ENCODE measurements at places on chromosomes 5 and 9.

DNA sequence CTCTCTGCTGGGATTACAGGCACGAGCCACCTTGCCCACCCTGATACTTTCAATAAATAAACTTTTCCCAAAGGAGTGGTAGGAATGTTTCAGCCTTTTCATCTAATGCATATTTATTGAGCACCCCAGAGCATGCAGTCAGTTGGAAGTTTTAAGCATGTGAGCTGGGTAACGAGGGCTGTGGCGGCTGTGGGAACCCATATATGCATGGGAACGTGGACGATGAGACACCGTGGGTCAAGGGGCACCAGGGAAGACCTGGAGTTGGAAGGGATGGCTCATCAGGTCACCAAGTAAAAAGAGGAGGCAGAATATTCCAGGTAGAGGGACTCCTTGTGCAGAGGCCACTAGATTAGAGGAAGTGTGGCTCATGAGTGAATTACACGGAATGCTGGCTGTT is 64.7 kb downstream of the ANKRD33B start:
- DNase-seq = no peak

GRCh38 chr9:115442054-115442453 is 324.1 kb upstream of the TNC start:
- no peak for DNase-seq

DNA sequence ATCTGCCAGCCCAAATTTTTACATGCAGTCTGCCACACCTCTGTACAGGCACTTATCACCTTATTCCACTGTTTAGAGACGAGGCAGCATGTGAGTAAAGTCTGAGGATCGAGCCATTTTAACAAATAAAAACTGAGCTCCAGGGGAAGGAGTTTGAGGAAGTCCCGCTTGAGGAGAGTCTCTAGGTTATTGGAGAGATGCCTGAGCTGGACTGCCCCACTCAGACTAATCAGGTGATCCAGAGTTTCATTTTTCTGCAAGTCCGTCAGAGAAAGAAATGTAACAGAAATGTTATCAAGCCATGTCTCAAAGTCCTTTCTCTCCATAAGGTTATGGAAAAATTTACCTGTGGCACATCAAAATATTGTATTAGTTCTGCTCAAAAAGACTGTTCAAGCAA is 5.3 kb downstream of the FBXW2 start:
- DNase-seq = no peak

GRCh38 chr5:10219068-10219467 is 30.6 kb downstream of the ATPSCKMT start:
- no peak for DNase-seq

- no peak for DNase-seq
These were observed 57.7 kb downstream of the MAPKAP1 start for GRCh38 chr9:125649315-125649714.

GRCh38 chr5:151096001-151096373 is 15.2 kb upstream of the TNIP1 start:
- no peak for DNase-seq

GRCh38 chr5:78922879-78923621 is 62.1 kb downstream of the ARSB start:
- no peak for DNase-seq

- DNase-seq = no peak
These were observed 271.9 kb downstream of the SLIT3 start for GRCh38 chr5:169029037-169029436.

Data from stimulated activated CD8-positive, alpha-beta memory T cell treated with anti-CD3 and anti-CD28 coated beads, Interleukin-7, amount 100 ng/mL, for 24 hours (primary cell).